ENCODE measurements at places on chromosomes 6 and 20.

- H3K4me1 ChIP-seq: no peaks in the 10 kb centered on the region
- no peaks in the 10 kb centered on the region for H3K36me3 ChIP-seq
- H3K27me3 ChIP-seq: no peaks in the 10 kb centered on the region
- no peak overlapping the region for H3K27ac ChIP-seq
- no peak for DNase-seq
Observed at GRCh38 chr6:120248451-120248850, 898.9 kb upstream of the MAN1A1 start.

GRCh38 chr6:100856146-100856545 is 25.0 kb downstream of the ASCC3 start:
- no peak overlapping the region for H3K27ac ChIP-seq
- H3K27me3 ChIP-seq: no peaks in the 10 kb centered on the region
- H3K36me3 ChIP-seq: no peaks in the 10 kb centered on the region
- DNase-seq: no peak
- no peak overlapping the region for H3K4me3 ChIP-seq
- H3K4me1 ChIP-seq: no peaks in the 10 kb centered on the region

GRCh38 chr20:10321138-10321717 is 102.6 kb downstream of the SNAP25 start:
- no peaks in the 10 kb centered on the region for H3K4me1 ChIP-seq
- no peaks in the 10 kb centered on the region for H3K27me3 ChIP-seq
- no peak overlapping the region for H3K27ac ChIP-seq

GRCh38 chr6:37174515-37175331 is 4.8 kb downstream of the PIM1 start:
- peaks cover 17% of the 10 kb centered on the region for H3K4me1 ChIP-seq
- no peak for DNase-seq
- H3K27me3 ChIP-seq: no peaks in the 10 kb centered on the region
- H3K4me3 ChIP-seq: no peak overlapping the region
- H3K36me3 ChIP-seq: no peaks in the 10 kb centered on the region

DNA sequence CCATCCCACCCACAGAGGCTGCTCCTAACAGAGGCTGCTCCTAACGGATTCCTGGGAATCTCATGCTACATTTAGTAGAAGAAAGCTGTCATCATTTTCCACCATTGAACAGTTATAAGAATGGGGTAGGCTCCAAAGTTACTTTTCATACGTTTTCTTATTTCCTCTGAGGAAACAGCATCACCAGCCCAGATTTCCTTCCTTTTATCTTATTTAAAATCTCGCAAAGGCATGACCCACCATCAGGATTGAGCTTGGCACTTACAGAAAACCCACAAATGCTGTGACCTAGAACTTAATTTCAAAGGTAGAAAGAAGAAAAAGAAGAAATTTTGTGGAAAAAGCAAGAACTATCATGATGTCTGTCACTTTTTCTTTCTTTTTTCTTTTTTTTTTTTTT is 168.0 kb downstream of the LY86 start:
- no peaks in the 10 kb centered on the region for H3K36me3 ChIP-seq
- H3K27me3 ChIP-seq: no peaks in the 10 kb centered on the region
- peaks cover 6% of the 10 kb centered on the region for H3K4me1 ChIP-seq
- H3K27ac ChIP-seq: no peak overlapping the region
- no peak for DNase-seq

- no peak overlapping the region for H3K4me3 ChIP-seq
- DNase-seq: no peak
- H3K27ac ChIP-seq: no peak overlapping the region
Observed at GRCh38 chr6:99216959-99217358, 132.5 kb downstream of the FAXC start.

GRCh38 chr6:44730771-44731391 is 343.4 kb downstream of the CDC5L start:
- no peaks in the 10 kb centered on the region for H3K4me1 ChIP-seq
- no peak for DNase-seq
- H3K4me3 ChIP-seq: no peak overlapping the region
- no peak overlapping the region for H3K27ac ChIP-seq

DNA sequence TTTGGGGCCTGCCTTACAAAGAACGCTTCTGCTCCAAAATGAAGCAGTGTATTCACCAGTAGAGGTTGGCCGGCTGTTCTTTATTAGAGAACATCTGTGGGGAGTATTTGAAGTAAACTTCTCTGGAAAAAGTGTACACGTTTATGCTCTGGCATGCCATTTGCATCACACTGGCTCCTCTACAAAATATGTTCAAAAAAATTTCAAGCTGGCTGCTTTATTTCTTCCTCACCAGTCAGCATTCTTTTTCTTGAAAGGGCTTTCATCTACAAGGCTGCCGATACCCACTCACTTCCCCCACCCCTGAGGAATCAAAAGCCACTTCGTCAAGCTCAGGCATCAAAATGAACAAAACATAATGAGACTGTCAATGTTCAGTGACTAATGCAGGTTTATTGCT is 294.1 kb downstream of the TFAP2B start:
- H3K36me3 ChIP-seq: no peaks in the 10 kb centered on the region
- DNase-seq: no peak
- H3K4me3 ChIP-seq: no peak overlapping the region
- no peaks in the 10 kb centered on the region for H3K4me1 ChIP-seq

- H3K4me3 ChIP-seq: no peak overlapping the region
- H3K27me3 ChIP-seq: no peaks in the 10 kb centered on the region
- no peaks in the 10 kb centered on the region for H3K4me1 ChIP-seq
- H3K27ac ChIP-seq: no peak overlapping the region
- H3K36me3 ChIP-seq: no peaks in the 10 kb centered on the region
Observed at GRCh38 chr6:54291738-54292137, 16.5 kb upstream of the TINAG start.

GRCh38 chr6:34339432-34339831 is 53.0 kb downstream of the NUDT3 start:
- no peak overlapping the region for H3K27ac ChIP-seq
- peaks cover 72% of the 10 kb centered on the region for H3K4me1 ChIP-seq
- no peak for DNase-seq
- no peaks in the 10 kb centered on the region for H3K36me3 ChIP-seq
- H3K4me3 ChIP-seq: no peak overlapping the region

- H3K36me3 ChIP-seq: no peaks in the 10 kb centered on the region
- no peak overlapping the region for H3K27ac ChIP-seq
- no peak overlapping the region for H3K4me3 ChIP-seq
Observed at GRCh38 chr20:33612001-33612400, 50.1 kb upstream of the C20orf144 start.

GRCh38 chr20:1336699-1337367 is 7.9 kb upstream of the SDCBP2 start:
- no peaks in the 10 kb centered on the region for H3K36me3 ChIP-seq
- no peaks in the 10 kb centered on the region for H3K27me3 ChIP-seq
- no peaks in the 10 kb centered on the region for H3K4me1 ChIP-seq

- H3K27me3 ChIP-seq: no peaks in the 10 kb centered on the region
- H3K27ac ChIP-seq: no peak overlapping the region
- H3K4me1 ChIP-seq: no peaks in the 10 kb centered on the region
- DNase-seq: no peak
- no peak overlapping the region for H3K4me3 ChIP-seq
- peaks cover 82% of the 10 kb centered on the region for H3K36me3 ChIP-seq
Observed at GRCh38 chr6:3081960-3082359, 13.7 kb downstream of the RIPK1 start.

GRCh38 chr20:38266426-38266825 is 5.9 kb upstream of the KIAA1755 start:
- H3K4me3 ChIP-seq: no peak overlapping the region
- no peaks in the 10 kb centered on the region for H3K36me3 ChIP-seq
- no peaks in the 10 kb centered on the region for H3K27me3 ChIP-seq
- H3K4me1 ChIP-seq: no peaks in the 10 kb centered on the region
- no peak for DNase-seq
- no peak overlapping the region for H3K27ac ChIP-seq

- H3K36me3 ChIP-seq: no peaks in the 10 kb centered on the region
- H3K4me3 ChIP-seq: no peak within 1 kb of the TSS
- peaks cover 41% of the 10 kb centered on the region for H3K27me3 ChIP-seq
- H3K4me1 ChIP-seq: no peaks in the 10 kb centered on the region
- DNase-seq: peak; percentile 79
- H3K27ac ChIP-seq: no peak within 1 kb of the TSS
Observed at GRCh38 chr6:149963462-149964307, at the start of gene ULBP1. Gene ULBP1 (plus strand): TSS chr6:149963943. CDS start chr6:149964050, 107 bp downstream.

GRCh38 chr20:20237093-20237959 is 130.6 kb upstream of the INSM1 start:
- no peaks in the 10 kb centered on the region for H3K4me1 ChIP-seq
- no peaks in the 10 kb centered on the region for H3K27me3 ChIP-seq
- no peak overlapping the region for H3K4me3 ChIP-seq
- DNase-seq: peak; percentile 44

GRCh38 chr6:135176464-135176863 is 4.6 kb upstream of the MYB start:
- no peaks in the 10 kb centered on the region for H3K4me1 ChIP-seq
- no peaks in the 10 kb centered on the region for H3K27me3 ChIP-seq
- no peak overlapping the region for H3K27ac ChIP-seq
- no peaks in the 10 kb centered on the region for H3K36me3 ChIP-seq

- peak; percentile 84 for DNase-seq
- H3K4me1 ChIP-seq: peaks cover 88% of the 10 kb centered on the region
- H3K27ac ChIP-seq: peak overlapping the region; percentile 98
- no peaks in the 10 kb centered on the region for H3K27me3 ChIP-seq
Observed at GRCh38 chr20:47357296-47358038, 968 bp upstream of the ZMYND8 start.

GRCh38 chr6:79377047-79377446 is 142.6 kb upstream of the HMGN3 start:
- no peaks in the 10 kb centered on the region for H3K27me3 ChIP-seq
- no peak overlapping the region for H3K4me3 ChIP-seq
- H3K4me1 ChIP-seq: peaks cover 8% of the 10 kb centered on the region
- no peaks in the 10 kb centered on the region for H3K36me3 ChIP-seq
- H3K27ac ChIP-seq: no peak overlapping the region
- DNase-seq: no peak

- no peaks in the 10 kb centered on the region for H3K27me3 ChIP-seq
- DNase-seq: no peak
- H3K36me3 ChIP-seq: no peaks in the 10 kb centered on the region
- no peaks in the 10 kb centered on the region for H3K4me1 ChIP-seq
Observed at GRCh38 chr6:158487495-158487894, 72.4 kb upstream of the TMEM181 start.

GRCh38 chr6:144053601-144054000 is 41.8 kb downstream of the SF3B5 start:
- H3K27ac ChIP-seq: no peak overlapping the region
- no peak for DNase-seq
- H3K4me1 ChIP-seq: no peaks in the 10 kb centered on the region
- no peaks in the 10 kb centered on the region for H3K36me3 ChIP-seq

- H3K27me3 ChIP-seq: peaks cover 3% of the 10 kb centered on the region
- no peaks in the 10 kb centered on the region for H3K36me3 ChIP-seq
- H3K4me3 ChIP-seq: no peak overlapping the region
- DNase-seq: no peak
- no peaks in the 10 kb centered on the region for H3K4me1 ChIP-seq
- H3K27ac ChIP-seq: no peak overlapping the region
Observed at GRCh38 chr20:33069673-33070072, 9.8 kb upstream of the BPIFB4 start.

DNA sequence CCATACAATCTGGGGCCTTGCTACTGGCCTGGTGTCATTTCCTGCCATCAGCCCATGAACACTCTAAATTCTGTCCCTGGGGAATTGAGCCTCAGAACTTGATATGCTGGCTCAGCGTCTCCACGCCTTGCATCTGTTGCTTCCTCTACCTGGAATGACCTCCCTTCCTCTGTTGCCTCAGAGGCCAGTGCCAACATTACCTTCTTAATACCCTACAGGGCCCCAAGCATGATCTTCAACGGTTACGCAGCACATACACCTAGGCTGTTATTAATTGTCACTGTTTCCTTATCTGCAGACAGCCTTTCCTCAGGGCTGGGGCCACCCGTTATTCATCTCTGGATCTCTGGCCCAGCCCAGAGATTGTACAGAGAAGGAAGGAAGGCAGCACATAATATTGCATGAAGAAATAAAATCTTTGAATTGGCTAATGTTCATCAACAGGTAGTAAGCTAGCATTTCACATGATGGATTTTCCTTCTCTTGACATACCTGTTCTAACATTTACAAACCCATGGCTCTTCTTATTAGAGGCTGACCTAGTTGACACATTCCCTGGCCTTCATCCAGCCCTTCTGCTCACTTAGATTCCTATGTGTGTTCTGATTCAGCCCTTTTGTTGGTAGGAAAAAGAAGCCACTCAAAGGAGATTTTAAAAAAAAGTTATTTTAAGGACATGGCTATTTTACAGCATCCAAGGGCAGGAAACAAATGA is 8.4 kb upstream of the RNF182 start:
- H3K27ac ChIP-seq: no peak overlapping the region
- H3K4me3 ChIP-seq: no peak overlapping the region
- H3K27me3 ChIP-seq: peaks cover 13% of the 10 kb centered on the region
- H3K36me3 ChIP-seq: no peaks in the 10 kb centered on the region
- DNase-seq: no peak

GRCh38 chr6:62146954-62147853 is 138.8 kb downstream of the KHDRBS2 start:
- no peaks in the 10 kb centered on the region for H3K36me3 ChIP-seq
- DNase-seq: no peak
- H3K27ac ChIP-seq: no peak overlapping the region
- H3K27me3 ChIP-seq: no peaks in the 10 kb centered on the region

GRCh38 chr6:35370785-35371493 is 28.6 kb downstream of the PPARD start:
- H3K4me1 ChIP-seq: peaks cover 28% of the 10 kb centered on the region
- no peaks in the 10 kb centered on the region for H3K36me3 ChIP-seq
- H3K4me3 ChIP-seq: no peak overlapping the region
- DNase-seq: peak; percentile 63
- H3K27ac ChIP-seq: peak overlapping the region; percentile 63

- no peaks in the 10 kb centered on the region for H3K36me3 ChIP-seq
- H3K4me3 ChIP-seq: no peak overlapping the region
- no peak for DNase-seq
- peaks cover 27% of the 10 kb centered on the region for H3K4me1 ChIP-seq
Observed at GRCh38 chr6:157025437-157025836, 248.3 kb downstream of the ARID1B start.

DNA sequence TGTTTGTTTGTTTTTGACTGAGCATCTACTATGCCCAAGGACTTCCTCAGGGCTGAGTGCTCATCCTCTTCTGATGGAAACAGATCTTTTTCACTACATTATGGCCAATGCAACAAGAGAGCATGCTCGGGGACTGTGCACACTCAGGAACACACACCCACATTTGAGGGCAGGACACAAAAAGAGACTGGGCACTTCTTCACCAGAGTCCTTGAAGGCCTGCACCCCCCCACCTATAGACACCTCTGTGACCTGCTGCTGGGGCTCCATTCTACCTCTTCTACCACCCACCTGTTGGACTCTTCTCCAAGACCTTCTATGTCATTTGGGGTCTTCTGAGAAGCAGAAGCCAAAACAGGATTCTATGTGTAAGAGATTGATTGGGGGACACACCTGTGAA is 9.2 kb upstream of the MAFB start:
- H3K4me1 ChIP-seq: peaks cover 5% of the 10 kb centered on the region
- no peak overlapping the region for H3K4me3 ChIP-seq

DNA sequence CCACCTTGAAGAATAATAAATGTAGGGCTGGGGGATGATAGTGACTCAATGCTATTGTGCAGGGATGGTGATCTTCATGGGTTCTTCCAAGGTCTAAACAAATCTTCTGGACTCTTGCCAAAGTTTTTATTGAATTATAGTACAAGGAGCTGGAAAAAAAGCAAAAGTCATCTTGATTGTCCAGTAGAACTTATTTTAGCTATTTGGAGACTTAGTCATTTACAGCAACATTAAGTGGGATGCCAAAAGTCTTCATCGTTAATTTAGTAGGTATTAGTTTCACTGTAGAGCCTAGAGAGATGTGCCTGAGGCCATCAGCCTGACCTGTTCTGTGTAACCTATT is 212.9 kb upstream of the TBX18 start:
- DNase-seq: no peak
- no peaks in the 10 kb centered on the region for H3K27me3 ChIP-seq
- no peak overlapping the region for H3K4me3 ChIP-seq
- no peaks in the 10 kb centered on the region for H3K36me3 ChIP-seq
- no peak overlapping the region for H3K27ac ChIP-seq
- H3K4me1 ChIP-seq: no peaks in the 10 kb centered on the region
